T-helper 2 cell (primary cell): ENCODE measurements at places on chromosomes 4 and X.

GRCh38 chr4:60948008-60948407 is 252.1 kb upstream of the ADGRL3 start:
- DNase-seq, result no peak

DNA sequence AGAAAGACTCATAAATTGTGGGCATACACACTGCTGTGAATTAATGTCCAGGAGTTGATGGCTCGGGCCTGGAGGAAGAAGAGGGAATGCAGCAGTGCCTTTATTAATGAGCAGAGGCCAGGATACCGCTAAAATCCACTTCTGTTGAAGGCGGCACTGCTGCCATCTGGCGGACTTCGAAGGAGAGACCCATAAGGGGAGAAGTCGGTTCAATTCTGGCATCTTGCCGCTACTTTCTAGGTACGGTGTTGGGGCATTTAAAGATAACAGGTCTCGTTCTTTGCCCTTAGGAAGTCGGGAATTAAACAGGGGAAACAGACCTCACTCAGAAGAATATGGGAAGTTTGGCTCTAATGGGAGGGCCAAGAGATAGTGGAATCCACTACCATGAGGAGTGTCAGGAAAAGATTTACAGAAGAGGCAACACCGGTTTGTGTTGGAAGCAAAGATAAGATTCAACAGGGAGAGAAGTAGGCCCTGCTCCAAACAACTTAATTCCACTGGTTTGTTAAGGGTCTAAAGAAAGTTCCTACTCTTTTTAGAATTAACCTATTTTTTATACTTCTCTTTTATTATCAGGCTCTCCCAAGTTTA is 133.6 kb upstream of the GIMD1 start:
- no peak for DNase-seq

GRCh38 chr4:150038335-150039076 is 39.7 kb upstream of the DCLK2 start:
- DNase-seq, result no peak

DNA sequence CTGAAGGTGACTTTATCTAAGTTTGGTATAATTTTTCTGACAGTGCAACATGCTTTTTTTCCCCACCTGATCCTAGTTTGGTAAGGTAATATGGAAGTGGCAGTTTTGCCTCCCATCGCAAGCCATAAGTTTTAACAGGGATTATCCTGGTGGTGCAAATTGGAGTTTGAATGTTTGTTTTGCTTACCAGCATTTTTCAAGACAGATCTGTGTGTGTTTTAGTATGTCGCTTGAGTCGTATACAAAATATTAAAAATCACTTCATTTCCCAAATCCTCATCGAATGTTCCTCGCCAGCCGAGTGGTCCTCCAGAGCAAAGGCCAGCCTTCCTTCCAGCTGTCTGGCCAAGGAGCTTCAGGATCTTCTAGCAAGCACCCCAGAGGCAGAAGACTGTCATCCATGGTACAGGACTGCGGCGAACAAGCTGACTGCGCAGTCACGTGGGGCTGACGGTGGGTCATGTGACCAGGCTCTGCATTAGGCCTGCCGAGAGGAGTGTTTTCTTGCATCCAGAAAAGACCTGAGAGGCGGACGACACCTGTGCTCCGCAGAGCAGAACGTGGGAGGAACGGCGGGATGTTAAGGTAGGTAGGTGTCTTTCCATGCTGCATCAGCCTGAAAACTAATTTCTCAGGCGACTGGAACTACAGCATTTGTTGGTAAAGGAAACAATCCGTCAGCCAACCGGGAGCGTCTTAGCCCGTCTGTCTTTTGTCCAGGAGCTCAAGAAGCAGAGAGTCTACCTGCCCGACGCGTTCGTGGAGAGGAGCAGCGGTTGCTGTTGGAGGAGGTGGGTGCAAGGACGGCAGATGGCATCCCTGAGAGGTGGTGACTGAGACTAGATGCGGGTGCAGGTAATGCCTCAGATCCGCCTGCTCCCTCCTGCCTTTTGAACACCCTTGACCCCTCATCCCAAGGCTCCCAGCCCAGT is at the start of gene GPRASP3:
Gene GPRASP3, plus strand, starts transcription at position 507 of the 932 bp plus-strand sequence. CDS start 28,253 bp downstream, outside the sequence.
- peak; percentile 29 for DNase-seq

DNA sequence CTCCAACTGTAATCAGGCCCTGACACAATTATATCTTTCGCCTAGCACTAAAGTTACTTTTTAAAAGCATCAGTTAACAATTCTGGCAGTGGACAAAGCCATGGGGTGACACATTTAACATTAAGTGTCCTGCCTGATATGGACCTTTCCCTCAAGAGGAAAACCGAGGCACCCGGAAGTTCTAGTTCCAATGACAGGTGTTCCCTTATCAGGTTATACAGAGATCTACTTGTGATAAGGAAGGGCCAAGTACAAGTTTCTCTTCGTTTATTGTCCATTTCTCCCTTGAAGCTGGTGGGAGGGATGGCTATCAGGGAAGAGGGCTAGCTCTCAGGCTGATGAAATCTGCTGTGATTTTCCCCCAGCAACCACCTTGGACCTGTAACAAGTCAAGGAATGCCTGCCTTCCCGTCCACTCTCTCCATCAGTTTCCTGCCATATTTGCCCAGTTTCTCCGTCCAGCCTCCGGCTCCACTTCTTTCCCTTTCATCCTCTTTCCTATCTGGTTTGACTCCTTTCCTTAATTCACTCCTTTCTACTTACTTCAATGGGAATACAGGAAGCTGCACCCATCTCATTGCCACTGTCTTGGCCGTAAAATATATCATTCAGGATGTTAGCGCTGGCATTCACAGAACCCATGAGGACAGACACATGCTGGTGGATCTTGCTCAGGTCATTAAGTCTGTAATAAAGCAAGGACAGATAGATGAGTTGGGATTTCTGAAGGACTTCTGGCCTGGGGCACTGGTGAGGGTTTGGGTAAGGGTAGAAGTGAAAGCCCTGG is 95.0 kb downstream of the DGKK start:
- no peak for DNase-seq

- DNase-seq, result no peak
Measured at GRCh38 chr4:6924361-6924779, 14.7 kb downstream of the TBC1D14 start.

GRCh38 chr4:169975838-169976796 is 50.1 kb downstream of the MFAP3L start:
- no peak for DNase-seq

GRCh38 chrX:38626296-38626695 is 65.0 kb downstream of the TSPAN7 start:
- DNase-seq, result no peak

DNA sequence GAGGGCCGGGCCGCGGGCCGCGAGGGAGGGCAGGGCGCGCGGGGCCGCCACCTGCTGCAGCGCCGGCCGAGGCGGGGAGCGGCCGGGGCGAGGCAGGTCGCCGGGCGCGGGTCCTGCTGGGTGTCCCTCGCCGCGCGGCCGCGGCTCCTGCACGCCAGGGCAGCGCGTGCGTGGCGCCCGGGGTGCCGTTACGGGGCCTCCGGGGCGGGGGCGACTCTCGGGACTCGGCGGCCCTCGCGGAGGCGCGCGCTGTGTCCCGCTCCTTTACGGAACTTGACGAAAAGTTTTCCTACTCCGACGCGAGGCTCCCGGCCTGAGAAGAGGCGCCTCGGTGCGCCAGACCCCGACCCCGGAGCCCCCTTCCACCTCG is 329 bp downstream of the TBC1D14 start:
- no peak for DNase-seq

DNA sequence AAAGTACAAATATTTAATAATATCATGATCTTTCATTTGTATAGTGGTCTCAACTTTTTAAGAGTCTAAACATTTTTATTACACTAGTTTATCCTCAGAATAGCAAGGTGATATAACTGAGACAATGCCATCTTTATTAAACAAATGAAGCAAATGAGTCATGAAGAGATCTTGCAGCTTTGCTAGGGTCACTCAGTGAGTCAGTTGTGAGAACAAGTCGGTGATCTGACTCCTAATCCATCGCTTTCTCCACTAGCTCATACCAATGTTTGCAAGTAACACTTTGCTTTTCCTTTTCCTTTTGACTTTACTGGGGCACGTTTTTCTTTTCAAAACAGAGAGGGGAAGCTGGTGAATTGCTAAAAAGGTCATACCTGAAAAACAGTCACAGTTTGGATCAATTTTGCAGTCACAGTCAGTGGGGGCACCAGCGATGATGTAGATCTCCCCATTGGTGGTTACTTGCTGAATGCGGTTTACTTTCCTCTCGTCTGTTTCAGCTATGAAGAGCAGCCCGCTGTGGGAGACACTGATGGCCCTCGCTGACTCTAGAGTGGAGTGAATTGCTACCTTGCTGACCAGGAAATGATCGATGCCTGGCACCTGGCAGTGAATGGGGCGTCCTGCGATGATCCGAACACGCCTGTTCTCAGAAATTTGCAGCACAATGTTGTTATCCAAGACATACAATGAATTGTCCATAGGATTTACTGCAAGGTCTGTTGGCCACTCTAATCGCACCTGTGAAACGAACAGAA is 75.7 kb downstream of the SH2D1A start:
- no peak for DNase-seq

- no peak for DNase-seq
Measured at GRCh38 chr4:31104577-31104976, 384.4 kb downstream of the PCDH7 start.
